ENCODE measurements at places on chromosomes 3 and 15.

GRCh38 chr3:171013822-171014748 is 12.4 kb downstream of the SLC2A2 start:
- DNase-seq, result no peak

DNA sequence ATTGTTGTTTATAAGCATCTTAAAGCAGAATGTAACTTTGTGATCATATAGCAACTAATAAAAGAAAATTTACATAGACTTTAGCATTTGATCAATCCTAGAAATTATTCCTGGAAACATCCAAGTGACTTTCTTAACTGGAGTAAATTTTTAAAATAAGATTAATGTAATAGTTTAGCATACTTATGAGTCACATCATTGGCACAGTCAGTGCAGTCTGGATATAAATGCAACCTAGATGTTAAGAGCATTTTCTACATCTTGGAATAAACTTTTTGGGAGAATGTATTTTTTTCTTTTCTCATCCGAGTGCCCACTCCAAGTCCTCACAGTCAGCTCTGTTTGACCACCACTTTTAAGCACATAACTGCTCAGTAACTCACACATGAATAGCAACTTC is 324.6 kb upstream of the PLSCR5 start:
- DNase-seq, result no peak

GRCh38 chr15:62847900-62848489 is 194.6 kb upstream of the TPM1 start:
- peak; percentile 82 for DNase-seq

DNA sequence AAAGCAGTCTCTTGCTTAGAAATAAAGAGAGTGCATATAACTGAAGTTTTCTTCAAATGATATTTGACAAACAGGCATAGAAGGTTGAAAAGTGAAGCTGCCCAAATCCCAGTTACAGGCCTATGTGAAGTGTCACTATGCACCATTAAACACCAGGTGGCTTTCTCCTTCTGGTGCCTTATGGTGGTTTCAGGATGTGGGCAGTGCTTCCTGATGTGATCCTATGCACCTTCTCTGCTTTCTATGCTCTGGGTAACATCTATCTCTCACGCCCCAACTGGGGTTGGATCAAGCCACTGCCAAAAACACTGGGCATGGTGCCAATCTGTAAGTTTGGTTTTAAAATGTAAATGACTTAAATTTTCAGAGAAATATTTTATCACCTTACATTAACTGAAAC is 744.7 kb downstream of the TUSC7 start:
- DNase-seq, result no peak

DNA sequence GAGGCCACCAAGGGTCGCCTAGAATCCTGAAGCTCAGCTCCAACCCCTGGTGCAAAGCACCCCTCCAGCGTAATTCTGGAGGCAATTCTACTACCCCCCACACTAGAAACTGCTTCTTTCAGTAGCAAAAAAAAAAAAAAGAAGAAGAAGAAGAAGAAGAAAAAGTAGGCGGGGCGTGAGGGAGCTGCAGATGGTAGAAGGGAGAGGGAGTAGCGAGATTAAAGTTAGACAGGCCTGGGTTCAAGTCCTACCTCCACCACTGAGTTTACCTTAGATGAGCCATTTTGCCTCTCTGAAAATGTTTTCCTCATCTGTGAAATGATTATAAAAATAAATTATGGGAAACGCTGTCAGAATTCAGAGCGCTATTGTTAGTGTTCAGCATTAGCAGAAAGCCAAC is 913 bp downstream of the FAM174B start:
- no peak for DNase-seq

- DNase-seq, result no peak
Measured at GRCh38 chr3:152466784-152467183, 198.1 kb downstream of the MBNL1 start.

DNA sequence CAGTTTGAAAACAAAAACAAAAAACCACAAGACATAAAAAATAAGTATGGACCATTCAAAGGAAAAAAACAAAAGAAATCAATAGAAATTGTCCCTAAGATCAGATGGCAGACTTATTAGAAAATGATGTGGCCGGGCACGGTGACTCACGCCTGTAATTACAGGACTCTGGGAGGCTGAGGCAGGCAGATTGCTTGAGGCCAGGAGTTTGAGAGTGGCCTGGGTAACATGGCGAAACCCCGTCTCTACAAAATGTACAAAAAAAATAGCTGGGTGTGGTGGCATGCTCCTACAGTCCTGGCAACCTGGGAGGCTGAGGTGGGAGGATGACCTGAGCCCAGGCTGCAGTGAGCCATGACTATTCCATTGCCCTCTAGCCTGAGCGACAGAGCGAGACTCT is 16.6 kb downstream of the SPCS1 start:
- DNase-seq, result no peak

DNA sequence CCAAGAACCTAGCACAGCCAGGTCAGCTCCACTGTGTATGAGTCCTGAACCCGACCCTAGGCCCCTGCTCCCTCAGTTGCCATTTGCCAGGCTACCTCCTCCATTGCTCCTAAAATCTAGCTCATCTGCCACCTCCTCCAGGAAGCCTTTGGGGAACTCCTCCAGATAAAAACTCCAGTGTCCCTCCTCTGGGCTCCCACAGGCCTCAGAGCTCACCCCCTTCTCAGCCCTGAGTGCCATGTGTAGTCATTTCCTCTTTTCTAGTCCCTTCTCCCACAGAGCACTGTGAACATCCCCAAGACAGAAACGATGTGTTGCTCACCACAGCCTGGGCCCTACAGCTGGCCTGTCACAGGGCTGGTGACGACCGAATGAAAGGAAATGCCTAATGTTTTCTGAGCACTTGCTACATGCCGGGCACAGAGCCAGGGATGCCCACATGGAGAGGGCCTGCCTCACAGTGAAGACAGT is 61.0 kb downstream of the IQSEC1 start:
- no peak for DNase-seq

- DNase-seq, result no peak
Measured at GRCh38 chr15:89117790-89118189, 29.5 kb downstream of the ABHD2 start.

DNA sequence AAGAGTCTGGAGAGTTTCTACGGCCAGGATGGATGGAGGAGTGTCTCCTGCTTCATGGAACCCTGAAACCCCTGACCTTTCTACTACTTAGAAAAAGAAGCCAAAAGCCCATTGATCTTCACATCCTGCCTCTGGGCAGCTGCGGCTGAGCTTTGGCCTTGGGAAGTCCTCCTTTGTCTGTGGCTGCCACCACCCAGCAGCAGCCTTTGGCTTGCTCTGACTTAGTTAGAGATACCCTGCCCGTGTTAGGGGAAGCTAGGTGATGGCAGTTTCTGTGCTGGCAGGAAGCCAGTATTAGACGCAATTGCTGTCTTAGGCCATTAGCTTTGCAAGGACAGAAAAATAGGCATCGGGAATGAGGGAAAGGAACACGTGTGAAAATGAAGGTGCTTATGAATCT is 18.8 kb downstream of the APH1B start:
- no peak for DNase-seq

DNA sequence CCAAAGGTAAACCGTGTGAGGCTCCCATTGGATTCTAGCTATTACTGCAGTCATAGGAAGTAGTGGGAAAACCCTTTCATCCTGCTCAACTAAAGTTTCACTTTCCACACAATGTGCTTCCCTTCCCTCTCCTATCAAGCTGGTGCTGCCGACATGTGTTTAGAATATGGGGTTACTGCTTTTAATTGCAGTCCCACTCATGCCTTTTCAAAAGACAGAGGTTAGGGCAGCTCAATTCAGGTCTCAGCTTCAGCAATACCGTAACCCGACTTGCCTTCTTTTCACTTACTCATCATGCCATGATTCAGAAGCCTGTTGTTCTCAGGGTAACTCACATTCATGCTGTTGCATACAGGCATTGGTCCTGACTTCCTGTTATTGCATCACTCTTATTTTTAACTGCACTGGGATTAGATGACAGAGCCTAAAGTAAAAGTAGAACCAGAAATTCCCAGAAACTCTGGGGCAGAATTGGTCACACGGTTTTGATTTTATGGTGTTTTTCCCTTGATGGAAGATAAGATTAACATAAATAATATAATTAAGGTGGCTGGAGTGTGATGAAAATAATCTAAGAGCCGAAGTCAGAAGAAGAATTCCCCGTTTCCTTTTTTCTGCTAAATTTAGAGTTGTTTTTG is 45.7 kb downstream of the C2CD4B start:
- no peak for DNase-seq

DNA sequence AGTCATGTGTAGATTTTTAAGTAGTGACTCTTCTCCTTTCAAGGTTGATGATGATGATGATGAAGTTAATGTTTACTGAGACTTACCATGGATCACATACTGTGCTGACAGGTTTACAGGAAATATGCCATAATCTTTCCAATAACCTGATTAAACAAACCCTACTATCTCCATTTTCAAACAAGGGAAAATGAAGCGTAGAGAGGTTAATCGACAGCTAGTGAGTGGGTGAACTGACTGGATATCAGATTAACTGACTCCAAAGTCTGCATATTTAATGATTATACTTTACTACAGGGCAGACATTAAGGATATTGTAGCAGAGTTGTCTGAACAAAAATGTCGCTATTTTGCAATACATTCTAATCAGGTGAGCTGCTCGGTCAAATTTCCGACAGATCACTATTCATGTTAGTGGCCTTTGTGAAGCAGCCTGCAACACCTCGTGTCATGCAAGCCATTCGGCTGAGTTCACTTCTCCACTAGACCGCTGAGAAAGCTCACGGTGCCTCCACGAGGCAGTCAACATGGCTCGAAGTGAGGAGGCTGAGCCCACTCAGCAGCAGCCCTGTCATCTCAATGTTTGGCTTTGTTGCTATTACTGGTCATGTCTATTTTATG is 264.2 kb downstream of the NFKBIZ start:
- no peak for DNase-seq

All from caudate nucleus (tissue), 63 donors.